Peyer's patch (tissue), 4 donors: ENCODE measurements at places on chromosomes 5 and 9.

GRCh38 chr9:126490871-126491567 lies 122.7 kb upstream of the LMX1B start:
- H3K4me3 ChIP-seq, result no peak overlapping the region
- no peak overlapping the region for H3K27ac ChIP-seq
- H3K4me1 ChIP-seq, result no peaks in the 10 kb centered on the region
- H3K36me3 ChIP-seq, result no peaks in the 10 kb centered on the region
- no peaks in the 10 kb centered on the region for H3K27me3 ChIP-seq
- DNase-seq, result peak; percentile 87

GRCh38 chr5:32193591-32193990 lies 19.5 kb upstream of the GOLPH3 start:
- peak; percentile 81 for DNase-seq
- H3K27ac ChIP-seq, result no peak overlapping the region
- H3K4me3 ChIP-seq, result no peak overlapping the region
- H3K4me1 ChIP-seq, result no peaks in the 10 kb centered on the region
- no peaks in the 10 kb centered on the region for H3K36me3 ChIP-seq

DNA sequence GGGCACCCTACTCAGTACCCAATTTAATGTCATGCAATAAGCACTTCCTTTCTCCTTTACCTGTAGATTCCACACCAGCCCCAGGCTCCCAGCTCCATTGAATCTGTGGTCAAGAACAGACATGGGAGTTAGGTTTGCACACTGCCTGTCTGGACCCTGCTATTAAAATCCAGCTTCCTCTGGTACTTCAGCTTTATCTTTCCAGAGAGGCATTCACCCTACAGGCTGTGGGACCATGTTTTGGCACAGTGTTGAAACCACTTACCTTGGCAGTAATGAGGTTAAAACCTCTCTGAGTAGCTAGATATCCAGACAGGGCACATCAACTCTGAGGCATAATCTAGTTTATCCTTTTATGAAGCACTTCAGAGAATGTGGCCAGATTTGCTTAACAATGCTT lies 191.5 kb upstream of the PCSK5 start:
- no peak overlapping the region for H3K27ac ChIP-seq
- no peaks in the 10 kb centered on the region for H3K27me3 ChIP-seq
- no peak for DNase-seq
- H3K36me3 ChIP-seq, result no peaks in the 10 kb centered on the region
- H3K4me1 ChIP-seq, result no peaks in the 10 kb centered on the region
- H3K4me3 ChIP-seq, result no peak overlapping the region

- no peaks in the 10 kb centered on the region for H3K36me3 ChIP-seq
- H3K27ac ChIP-seq, result peak overlapping the region; percentile 99
- no peaks in the 10 kb centered on the region for H3K27me3 ChIP-seq
These were observed 1.7 kb upstream of the ZSWIM6 start for GRCh38 chr5:61330341-61330844.

DNA sequence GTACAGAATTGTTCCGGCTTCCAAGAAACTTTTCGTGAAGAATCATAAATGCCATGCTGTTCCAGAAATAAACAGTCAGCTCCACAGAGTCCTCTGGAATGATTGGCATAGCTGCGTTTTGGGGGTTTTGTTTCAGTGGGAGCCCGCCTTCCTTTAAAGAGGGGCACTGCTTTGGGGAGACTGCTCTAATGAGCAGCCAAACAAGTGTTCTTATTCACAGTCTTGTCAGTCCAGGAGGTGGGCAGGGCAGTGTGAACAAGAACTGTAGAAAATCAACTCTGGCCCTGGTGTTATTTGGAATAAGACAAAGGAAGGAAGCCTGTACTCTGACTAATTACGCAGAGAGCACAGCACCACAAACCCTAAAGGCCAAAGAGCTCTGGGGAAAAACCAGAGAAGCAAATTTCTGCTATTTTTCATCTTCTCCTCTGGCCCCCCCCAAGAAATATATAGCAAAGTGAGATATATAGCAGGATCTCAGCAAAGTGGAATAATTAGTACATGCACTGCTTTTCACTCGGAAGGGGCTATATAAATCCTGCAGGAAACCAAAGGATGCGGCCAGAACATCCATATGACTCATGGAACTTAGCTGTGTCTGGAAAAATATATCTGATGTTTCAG lies 92.9 kb downstream of the GLDC start:
- no peaks in the 10 kb centered on the region for H3K27me3 ChIP-seq
- DNase-seq, result no peak

- H3K27ac ChIP-seq, result peak overlapping the region; percentile 74
- H3K4me3 ChIP-seq, result no peak overlapping the region
- H3K4me1 ChIP-seq, result peaks cover 73% of the 10 kb centered on the region
These were observed 101.4 kb downstream of the ARHGAP26 start for GRCh38 chr5:142871363-142872193.

DNA sequence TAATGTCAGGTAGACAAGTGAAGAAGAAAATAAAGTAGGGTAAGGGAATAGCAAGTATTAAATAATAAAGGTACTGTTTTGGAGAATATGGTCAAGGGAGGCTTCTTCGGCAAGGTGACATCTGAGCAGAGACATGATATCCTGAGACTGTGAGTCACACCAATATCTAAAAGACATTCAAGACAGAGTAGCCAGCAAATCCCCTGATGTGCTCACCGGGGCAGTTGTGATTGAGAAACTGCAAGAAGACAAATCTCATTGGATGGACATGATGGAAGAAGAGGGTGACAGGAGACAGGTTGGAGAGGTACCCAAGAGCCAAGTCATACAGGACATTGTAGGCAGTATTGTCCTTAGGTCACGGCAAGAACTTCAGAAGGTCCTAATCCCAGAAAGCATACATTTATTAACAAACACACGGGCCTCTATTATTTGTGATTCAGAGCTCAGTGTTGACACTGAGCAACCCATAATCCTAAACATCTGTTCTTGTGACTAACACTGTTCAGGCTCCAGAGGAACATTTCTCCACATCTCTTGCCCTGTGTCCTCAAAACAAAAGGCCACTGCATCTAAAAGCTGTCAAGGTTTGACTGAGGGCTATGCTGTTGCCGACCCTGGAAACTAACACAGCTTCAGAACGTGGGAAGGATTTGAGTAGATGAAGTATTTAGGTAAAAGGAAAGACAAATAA lies 258.7 kb upstream of the CLINT1 start:
- H3K27ac ChIP-seq, result no peak overlapping the region
- H3K4me1 ChIP-seq, result no peaks in the 10 kb centered on the region
- no peaks in the 10 kb centered on the region for H3K27me3 ChIP-seq
- no peak overlapping the region for H3K4me3 ChIP-seq
- no peak for DNase-seq
- no peaks in the 10 kb centered on the region for H3K36me3 ChIP-seq
